Activated T-helper 1 cell treated with Interleukin-2 at 50 U/mL for 16 hours (primary cell): ENCODE measurements at places on chromosomes 12 and 14.

DNA sequence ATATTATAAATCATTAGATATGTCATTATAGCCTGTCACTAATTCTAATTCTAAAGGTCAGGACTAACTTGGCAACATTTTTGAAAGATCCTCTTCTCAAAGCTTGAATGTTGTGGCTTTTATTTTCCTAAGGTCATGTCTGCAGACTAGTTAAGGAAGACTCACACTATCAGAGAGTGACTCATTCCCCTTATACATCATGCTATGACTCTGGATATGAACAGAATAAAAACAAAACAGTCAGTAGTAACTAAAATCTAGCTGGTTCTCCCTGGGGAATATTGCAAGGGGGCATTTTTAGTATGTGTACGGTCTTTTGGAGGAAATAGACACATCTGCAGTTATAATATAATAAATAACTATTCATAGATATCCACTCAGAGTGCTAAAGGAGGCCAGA is 170.6 kb downstream of the SLC2A13 start:
- DNase-seq = no peak

GRCh38 chr12:16112612-16113560 is 164.6 kb downstream of the SLC15A5 start:
- no peak for DNase-seq

DNA sequence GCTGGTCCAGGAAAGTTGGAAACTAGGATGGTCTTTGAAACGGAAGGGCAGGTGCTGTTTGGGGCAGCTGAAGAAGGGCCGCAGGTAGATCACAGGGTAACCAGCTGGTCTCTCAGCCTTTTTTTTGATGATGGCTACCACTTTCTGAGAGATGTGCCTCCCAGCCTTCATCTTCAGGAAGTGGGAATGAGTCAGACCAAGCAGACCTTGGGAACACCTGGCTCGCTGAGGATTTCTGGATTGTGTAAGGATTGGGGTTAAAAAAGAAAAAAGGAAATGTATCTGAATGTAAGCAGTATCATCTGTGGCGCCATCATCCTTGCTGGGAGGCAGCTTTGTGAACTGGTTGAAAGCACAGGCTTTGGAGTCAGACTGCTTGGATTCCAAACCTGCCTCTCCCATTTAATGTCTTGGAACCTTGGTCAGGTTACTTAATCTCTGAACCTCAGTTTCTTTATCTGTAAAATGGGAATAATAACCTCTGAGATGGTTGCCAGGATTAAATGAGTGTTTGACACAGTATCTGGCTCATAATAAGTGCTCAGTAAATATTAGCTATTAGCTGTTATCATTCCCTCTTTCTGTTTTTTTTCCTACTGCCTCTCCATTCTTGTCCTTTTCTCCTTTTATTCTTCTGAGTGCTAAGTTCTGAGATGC is 1.7 kb downstream of the PRPF40B start:
- DNase-seq = no peak

DNA sequence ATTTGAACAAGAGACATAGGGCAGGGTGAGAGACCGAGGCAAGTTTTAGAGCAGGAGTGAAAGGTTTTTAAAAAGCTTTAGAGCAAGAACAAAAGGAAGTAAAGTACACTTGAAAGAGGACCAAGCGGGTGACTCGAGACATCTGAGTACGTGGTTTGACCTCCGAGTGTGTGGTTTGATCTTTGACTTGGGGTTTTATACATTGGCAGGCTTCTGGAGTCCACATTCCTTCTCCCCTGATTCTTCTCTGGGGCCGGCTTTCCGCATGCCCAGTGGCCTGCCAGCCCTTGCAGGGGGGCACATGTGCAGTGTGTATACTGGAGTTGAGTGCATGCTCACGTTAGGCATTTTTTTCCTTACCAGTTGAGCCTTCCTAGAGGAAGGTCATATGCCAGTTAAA is 96.3 kb downstream of the SLC15A4 start:
- DNase-seq = no peak

GRCh38 chr12:2008677-2009076 is 4.4 kb upstream of the DCP1B start:
- no peak for DNase-seq

DNA sequence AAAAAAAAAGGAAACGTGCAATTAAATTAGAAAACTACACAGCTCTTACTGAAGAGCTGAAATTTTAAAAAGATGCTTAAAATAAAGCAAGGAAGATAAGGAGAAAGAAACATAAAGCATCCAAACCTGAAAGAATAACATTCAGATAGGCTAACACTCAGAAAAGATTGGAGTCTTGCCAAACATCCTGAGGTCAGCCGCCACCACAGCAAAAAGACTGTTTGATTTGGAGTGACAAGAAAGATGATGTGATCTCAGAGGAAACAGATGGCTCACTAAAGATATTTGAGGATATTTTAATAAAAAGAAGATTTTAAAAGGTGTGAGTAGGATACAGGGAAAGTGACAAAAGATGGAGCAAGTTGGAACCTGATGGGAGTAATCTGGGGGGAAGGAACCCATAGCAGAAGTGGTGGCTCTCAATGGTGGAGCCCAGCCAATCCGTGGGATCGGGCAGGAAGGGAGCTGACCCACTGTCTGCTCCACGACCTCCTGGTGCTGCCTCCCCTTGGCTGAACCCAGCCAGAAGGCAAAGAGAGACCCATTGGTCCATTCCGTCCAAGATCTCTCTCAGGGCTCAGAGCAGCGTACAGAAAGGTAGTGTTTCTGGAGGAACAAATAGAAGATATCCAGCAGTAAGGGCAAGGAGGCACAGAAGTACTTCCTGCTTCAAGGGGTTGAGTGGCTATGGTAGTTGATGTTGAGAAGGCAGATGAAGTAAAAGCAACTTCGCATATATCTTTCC is 469.6 kb downstream of the RGS6 start:
- DNase-seq = no peak

GRCh38 chr12:60262378-60262777 is 666.5 kb downstream of the SLC16A7 start:
- DNase-seq = no peak

DNA sequence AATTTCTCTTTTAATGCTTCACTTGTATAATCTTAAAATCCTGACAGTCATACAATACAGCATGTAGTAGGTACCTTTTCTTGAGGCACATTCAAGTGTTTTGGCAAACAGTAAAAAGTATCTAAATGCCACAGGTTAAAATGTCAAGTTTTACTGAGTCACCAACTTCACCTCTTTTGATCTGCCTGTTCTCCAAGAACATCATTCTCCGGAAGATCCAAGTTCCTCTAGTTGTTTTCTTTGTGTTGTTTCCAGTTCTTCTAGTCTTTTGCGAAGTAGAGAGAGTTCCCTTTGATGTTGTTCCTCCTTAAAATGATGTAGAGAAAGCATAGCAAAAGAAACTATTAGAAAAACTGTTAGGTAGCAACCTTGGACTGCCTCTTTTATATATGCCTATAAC is 151.1 kb downstream of the CEP83 start:
- DNase-seq = no peak

- no peak for DNase-seq
These were observed at the start of gene CLEC2B for GRCh38 chr12:9869307-9870161. CLEC2B (minus strand) TSS chr12:9869354.

GRCh38 chr12:132640936-132641335 is 22.4 kb downstream of the P2RX2 start:
- DNase-seq = no peak

- no peak for DNase-seq
These were observed 748 bp downstream of the MAPKAPK5 start for GRCh38 chr12:111842556-111843396.

- no peak for DNase-seq
These were observed 323.9 kb downstream of the LRIG3 start for GRCh38 chr12:58596381-58596780.

DNA sequence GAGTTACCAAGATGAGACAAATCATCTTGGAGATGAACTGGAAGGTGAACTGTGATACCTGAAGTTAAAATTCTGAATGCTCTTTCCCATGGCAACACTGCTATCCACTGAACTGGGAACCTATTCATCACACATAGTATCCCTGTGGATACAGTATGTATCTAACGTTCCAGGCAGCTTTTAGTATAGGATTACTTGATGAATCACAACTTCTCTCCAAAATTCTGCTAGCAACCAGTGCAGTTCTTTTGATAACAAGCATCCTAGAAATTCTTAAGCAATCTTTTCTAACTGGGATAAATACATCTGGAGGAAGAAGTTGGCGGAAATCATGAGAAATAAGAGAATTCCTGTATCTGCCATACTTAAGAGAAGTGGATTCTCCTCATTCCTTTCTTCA is 66.4 kb downstream of the PAWR start:
- DNase-seq = no peak

DNA sequence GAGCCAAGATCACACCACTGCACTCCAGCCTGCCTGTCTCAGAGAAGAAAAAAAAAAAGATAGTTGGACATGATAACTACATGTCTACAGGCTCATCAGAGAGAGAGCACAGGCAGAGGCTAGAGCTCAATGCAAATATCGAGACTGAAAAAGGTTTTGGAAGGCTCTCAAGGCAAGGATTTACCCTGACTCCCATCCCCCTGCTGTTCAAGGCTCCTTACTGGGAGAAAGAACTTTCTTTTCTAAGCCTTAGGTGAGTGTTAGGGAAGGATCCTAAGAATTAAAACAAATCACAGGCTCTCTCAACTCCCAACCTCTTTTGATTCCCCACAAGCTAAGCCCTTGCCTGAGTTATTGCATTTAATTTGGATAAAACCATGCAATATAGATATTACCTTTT is 525.1 kb downstream of the DIO2 start:
- no peak for DNase-seq

- no peak for DNase-seq
These were observed 3.8 kb upstream of the PLA2G1B start for GRCh38 chr12:120331390-120331789.

- DNase-seq = no peak
These were observed 37.5 kb downstream of the SLC38A4 start for GRCh38 chr12:46788072-46788887.

DNA sequence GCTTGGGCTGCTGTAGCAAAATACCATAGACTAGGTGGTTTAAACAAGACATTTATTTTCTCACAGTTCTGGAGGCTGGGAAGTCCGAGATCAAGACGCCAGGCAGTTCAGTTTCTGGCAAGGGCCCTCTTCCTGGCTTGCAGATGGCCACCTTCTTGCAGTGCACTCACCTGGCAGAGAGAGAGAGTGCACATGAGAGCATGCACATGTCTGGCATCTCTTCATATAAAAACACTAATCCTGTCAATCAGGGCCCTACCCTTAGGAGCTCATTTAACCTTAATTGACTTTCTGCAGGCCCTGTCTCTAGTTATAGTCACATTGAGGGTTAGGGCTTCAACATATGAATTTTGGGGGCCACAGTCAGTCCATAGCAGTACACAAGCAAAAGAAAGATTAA is 12.4 kb upstream of the EVL start:
- no peak for DNase-seq

DNA sequence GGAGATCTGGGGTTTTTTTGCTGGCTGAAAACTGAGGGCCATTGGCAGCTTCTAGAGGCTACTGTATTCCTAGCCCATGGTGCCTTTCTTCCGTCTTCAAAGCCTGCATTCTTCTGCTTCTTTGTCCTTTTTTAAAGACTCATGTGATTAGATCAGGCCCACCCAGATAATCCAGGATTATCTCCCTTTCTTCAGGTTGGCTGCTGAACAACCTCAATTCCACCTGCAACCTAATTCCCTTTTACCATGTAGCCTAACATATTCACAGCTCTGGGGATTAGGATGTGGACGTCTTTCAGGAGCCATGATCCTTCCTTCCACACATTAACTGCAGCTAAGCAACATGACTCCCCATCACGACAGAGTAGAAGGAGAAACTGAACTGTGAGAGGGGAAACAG is 985.5 kb downstream of the DIO2 start:
- no peak for DNase-seq

DNA sequence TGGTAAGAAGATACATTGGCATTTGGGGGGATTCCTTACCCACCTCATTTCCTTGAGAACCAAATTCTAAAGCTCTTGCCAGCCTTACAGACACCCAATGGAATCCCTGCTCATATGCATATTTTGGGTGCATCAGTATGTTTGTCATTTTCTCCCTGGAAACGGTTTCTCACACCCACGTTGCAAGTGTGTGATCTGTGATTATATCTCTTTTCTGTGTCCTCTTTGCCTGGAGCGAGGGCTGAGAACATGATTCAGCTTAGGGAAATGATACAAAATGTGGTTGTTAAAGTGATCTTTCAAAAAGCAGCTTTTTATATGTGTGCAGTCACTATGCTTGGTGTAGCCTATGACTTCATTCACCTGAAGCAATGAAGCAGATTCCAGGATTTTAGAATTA is 52.0 kb downstream of the KCNMB4 start:
- no peak for DNase-seq

DNA sequence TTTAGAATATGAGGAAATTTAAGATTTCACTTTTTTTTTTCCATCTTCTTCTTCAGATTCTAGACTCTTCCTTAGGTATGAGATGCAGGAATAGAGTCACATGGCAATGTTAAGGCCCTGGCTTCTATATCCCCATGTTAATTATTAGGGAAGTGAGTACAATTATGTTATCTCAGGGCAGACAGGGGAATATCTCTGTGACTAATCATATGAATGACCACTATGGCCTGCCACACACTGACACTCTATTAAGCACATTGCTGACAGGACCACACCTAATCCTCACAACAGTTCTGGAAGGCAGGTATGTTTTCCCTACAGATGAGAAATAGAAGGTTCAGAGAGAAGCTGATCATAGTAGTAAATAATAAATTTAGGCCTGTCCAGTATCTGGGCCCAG is 69.4 kb upstream of the PTPRQ start:
- no peak for DNase-seq

DNA sequence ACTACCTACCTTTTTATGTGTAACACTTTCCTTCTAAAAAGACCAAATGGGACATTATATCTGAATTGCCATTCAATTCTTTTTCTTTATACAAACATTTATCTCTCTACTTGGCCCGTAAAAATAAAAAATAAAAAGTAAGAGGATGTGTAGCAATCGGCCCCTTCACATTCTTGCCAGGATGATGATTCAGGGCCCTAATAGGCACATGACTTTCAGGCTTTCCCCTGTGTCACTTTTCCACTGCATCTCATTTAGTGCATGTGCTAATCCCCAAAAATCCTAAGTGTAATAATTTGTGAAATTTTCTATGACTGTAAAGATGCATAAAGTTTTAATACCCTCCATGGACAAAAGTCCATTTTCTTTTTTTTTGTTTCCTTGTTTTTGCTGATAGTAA is 23.0 kb upstream of the ATP2B1 start:
- DNase-seq = no peak

DNA sequence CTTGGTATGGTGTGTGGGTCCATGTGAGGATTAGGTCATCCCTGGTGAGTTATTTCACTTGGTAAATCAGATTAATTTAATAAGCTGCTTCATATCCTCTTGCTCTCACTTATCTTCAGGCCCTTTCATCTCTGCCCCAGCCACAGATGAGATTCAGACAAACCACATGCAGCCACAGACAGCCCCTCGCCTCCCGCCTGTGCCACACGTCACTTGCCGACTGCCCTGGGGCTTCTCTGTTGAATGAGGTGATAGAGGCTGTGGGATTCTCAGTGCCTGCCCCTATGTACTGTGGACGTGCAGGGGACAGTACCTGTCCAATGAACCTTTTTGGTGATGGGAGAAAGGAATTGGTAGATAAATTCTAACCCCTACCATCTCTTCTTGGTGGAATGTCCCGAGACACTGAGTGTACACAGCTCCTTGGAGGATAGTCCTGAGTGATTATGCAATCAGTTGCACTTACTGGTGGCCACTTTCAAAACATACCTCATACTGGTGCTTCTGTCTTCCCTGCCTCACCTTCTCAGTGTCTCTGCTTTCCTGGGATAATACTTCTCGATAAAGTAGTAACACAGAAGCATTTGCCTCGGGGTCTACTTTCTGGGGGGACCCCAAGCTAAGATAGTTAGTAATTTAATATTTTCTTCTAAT is 248.7 kb downstream of the TTC6 start:
- no peak for DNase-seq

- no peak for DNase-seq
These were observed 675.5 kb upstream of the MGAT4C start for GRCh38 chr12:86931714-86932113.
